ENCODE measurements at places on chromosomes 12 and 14.

DNA sequence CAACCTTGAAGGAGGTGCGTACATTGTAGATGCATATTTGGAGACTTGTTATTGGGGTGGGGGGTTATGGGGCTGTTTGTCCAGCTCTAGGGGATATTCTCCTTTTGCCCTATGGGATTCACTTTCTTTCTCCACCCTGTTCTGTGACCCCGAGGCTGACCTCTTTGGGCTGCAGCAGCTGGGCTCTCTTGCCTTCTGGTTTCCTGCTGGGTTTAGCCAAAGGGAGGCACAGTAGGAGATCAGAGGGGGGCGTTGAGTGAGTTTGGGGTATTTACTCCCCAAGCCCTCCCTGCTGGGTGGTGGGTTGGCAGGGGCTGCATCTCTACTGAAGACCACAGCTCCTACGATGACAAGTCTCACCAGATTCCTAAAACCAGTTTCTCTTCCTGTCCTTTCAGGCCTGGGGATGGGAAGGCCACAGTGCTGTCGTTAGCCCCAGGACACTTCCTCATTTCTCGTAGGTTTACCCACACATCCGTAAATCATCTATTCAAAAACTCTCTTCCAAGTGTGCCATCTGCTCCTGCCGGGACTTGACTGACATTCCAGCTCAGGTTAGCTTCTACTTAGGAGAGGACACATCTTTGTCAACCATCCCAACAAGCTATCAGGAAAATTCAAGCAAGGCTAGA lies 127.1 kb downstream of the TMEM30B start:
- DNase-seq: no peak

DNA sequence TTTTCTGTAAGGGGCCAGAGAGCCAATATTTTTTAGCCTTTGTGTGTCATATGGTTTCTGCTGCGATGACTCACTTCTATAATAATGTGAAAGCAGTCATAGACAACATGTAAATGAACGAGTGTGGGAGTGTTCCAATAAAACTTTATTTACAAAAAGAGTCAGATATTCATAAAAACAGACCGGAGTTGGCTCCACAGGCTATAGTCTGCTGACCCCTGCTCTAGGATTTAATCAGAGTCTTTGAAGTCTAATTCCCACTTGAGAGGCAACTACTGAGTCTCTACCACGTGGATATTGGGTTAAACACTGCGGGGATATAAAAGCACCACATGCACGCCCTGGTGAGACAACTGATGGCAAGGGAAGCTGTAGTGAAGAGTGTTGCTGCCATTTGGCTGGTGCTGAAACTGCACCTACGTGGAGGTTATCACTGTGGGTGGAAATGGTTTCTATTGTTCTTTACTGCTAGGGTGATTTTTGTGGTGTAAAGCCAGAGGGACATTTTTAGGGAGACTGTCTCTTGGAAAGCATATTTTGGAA lies 3.6 kb upstream of the NINJ2 start:
- DNase-seq: no peak

GRCh38 chr12:92080911-92081285 lies 64.7 kb downstream of the BTG1 start:
- DNase-seq: no peak

GRCh38 chr12:16870845-16871244 lies 264.9 kb upstream of the LMO3 start:
- no peak for DNase-seq

DNA sequence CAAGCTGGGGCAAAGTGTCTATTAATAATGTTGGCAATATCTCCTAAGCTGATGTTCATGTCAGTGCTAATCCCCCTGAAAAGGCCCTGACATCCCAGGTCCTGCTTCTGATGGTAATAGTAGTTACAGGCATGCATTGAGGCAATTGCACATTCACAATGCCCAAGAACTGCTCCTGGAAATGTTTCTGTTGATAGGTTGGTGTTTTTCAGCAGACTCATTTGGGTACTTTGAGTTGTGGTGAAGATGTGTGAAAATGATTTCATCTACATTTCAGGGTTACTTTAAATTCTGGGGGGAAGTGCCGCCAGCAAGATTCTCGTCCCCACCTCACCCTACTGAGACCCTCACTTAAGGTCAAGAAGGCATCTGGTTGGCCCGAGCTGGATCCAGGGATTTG lies 92.9 kb downstream of the BBS10 start:
- DNase-seq: no peak

- DNase-seq: no peak
Measured at GRCh38 chr12:4275870-4276301, 2.3 kb downstream of the CCND2 start.

- DNase-seq: no peak
Measured at GRCh38 chr12:69405566-69405865, 46.0 kb downstream of the YEATS4 start.

GRCh38 chr12:94267921-94268471 lies 119.6 kb downstream of the PLXNC1 start:
- no peak for DNase-seq

- DNase-seq: no peak
Measured at GRCh38 chr12:102596031-102596430, 115.7 kb upstream of the IGF1 start.

GRCh38 chr12:110782094-110782493 lies 39.4 kb upstream of the PPP1CC start:
- DNase-seq: no peak

DNA sequence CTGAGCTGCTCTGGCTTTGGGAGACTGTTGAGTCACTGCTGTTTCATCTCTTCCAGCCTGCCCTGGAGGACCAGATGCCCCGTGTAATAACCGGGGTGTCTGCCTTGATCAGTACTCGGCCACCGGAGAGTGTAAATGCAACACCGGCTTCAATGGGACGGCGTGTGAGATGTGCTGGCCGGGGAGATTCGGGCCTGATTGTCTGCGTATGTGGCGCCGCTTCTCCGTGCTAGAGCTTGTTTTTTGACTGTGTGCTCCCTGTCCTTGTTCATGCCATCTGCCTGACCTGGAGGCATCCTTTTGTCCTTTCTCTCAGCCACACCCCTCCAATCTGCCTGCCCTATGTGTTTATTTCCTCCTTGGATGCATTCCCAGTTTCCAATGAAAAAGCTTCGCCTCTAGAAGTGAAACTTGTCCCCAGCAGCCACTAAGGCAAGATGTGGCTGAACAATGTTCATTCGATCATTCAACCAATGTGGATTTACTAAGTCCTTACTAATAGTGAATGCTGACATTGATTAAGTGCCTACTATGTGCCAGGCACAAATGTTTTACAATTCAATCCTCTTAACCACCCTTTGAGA lies 98.6 kb downstream of the NT5DC3 start:
- no peak for DNase-seq

- DNase-seq: no peak
Measured at GRCh38 chr12:89789862-89790261, 81.2 kb upstream of the ATP2B1 start.

DNA sequence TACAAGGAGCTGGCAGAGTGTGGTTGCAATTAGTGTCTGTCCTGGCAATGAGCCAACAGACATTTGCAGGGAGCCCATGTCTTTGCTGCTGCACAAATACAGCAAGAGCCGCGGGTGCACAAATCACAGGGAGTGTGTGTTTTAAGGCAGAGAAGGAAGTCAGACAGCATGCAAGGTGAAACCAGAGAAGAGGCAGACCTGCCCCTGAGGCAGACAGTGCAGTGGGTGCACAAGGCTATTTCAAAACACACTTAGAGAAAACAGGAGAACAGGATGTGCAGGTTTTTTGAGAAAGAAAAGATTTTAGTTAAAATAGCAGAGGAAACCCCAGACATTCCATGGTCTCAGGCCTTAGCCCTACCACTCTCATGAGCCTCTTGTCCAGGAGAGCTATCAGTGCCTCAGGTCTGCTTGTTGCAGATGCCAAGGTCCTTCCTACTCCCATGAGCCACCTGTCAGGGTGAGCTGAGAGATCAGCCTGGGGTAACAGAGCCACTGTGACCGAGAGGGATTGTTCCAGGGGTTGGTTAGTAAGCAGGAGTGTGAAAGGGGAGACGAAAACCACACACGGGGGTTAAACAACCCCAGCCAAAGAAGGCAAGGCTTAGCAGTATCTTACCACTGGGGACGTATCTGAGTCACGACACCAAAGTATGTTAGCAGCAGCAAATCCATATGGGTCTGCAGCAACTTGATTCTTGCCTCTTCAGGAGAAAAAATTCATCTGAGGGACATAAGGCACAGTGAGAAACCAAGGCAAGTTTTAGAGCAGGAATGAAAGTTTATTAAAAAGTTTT lies 78.1 kb downstream of the C14orf132 start:
- DNase-seq: no peak

GRCh38 chr12:4434706-4435425 lies 10.7 kb downstream of the FGF6 start:
- DNase-seq: no peak

DNA sequence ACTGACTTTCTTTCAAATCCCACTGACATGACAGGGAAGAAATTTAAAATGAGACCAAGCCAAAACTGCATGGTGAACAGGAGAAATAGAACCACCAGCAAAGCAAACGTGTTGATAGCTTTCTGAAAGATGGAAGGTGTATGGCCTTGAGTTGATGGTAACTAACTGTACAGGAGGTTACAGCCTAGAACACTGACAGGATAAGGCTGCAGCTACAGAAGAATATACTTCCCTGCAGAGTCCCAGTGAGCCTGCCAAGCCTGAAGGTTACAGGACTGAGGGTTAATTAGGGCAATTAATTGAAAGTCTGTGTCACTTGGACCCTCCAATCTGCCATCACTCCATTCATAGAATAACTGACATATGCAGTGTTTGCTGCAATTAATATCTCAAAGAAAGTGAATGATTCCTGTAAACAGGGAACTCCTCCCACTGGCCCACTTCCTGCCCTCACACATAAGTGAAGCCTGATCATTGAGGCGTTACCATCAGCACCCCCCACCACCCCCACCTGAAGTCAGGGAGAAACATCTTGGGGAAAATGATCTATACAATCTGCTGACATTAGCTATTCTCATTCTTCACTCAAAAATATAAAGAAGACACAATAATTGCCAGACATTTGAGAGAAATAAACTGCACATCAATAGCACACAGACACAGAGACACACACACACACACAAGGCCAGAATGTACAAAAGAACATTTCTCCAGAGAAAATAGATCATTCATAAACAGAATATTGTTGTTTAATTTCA lies 73.4 kb downstream of the GTF2A1 start:
- no peak for DNase-seq

DNA sequence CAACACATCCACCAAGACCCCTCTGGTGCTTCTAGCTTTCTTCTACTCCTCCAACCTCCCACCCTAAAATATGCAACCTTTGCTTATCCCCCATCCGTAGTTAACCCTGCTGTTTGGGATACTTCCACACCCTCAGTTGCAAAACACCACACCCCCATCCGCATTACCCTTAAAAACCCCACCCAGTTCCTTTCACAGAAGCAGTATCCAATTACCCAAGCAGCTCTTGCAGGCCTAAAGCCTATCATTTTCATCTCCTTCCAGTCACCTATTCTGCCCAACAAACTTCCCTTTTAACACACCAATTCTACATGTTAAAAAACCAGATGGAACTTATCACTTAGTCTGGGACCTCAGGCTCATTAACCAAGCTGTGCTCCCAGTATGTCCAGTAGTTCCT lies 88.2 kb downstream of the TMTC3 start:
- DNase-seq: no peak

DNA sequence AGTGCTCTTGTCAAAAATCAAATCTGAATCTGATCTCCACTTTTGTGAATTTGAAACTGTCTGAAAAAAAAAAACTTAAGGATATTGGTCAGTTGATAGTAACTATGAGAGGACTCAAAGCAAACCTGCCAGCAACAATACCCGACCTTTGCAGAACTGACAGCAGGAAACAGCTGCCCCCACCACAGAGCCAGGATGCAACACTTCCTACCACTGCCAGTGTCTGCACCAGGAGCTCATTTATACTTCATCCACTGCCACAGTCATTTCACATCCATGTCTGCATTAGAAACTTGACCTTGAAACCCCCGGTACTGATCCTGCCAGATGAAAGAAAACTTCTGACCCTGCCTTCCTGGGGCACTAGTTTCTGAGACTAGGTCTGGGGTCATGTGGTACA lies 27.4 kb upstream of the RXYLT1 start:
- no peak for DNase-seq

- no peak for DNase-seq
Measured at GRCh38 chr14:61262082-61262481, 19.1 kb downstream of the TMEM30B start.

GRCh38 chr14:68405961-68406360 lies 386.9 kb downstream of the ZFP36L1 start:
- no peak for DNase-seq
